ENCODE measurements at places on chromosomes 5 and 9.

DNA sequence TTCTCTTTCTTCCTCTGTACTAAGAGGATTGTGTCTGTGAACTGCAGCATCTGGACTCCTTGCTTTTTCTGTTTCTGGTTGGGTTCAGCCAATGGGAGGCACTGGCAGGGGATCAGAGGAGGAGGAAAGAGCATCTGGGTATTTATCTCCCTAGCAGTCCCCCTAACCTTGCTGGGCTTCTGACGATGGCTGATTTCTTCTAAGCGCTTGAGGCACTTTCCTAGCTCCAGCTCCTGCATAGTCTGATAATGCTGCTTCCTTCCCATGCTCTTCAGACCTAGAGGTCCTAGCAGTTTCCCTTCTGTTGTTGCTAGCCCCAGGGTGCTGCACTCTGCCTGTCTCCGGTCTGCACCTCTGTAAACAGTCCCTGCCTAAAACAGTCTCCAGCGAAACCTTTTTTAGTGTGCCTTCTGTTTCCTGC, 225.1 kb downstream of the PDZD2 start:
- DNase-seq = no peak

GRCh38 chr9:81986051-81986450, 2.5 kb upstream of the SPATA31D1 start:
- no peak for DNase-seq

GRCh38 chr9:12271421-12271891, 421.7 kb upstream of the TYRP1 start:
- DNase-seq = no peak

- no peak for DNase-seq
These were observed 317.0 kb downstream of the RASEF start for GRCh38 chr9:82745919-82746318.

DNA sequence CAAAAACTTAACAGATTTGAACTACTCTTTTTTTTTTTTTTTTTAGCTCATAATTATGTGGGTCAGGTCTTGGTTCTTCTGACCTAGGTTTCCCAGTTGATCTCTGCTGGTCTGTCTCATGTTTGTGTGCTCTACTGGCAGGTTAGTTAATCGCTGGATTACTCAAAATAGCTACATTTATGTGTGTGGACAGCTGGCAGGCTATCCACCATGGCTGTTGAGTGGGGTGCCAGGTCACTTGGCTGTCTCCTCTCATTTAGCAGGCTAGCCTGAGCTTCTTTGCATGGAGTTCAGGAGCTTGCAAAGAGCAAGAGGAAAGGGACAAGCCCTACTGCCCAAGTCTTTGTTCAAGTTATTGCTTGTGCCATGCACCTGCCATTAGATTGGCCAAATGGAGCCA, 9.3 kb downstream of the ADCY2 start:
- DNase-seq = no peak

GRCh38 chr9:136741883-136742571, 713 bp downstream of the LCN10 start:
- no peak for DNase-seq

- DNase-seq = peak; percentile 27
These were observed 182.6 kb downstream of the BNC2 start for GRCh38 chr9:16687678-16688369.

GRCh38 chr9:29969408-29969807, 2396.1 kb upstream of the C9orf72 start:
- DNase-seq = no peak

DNA sequence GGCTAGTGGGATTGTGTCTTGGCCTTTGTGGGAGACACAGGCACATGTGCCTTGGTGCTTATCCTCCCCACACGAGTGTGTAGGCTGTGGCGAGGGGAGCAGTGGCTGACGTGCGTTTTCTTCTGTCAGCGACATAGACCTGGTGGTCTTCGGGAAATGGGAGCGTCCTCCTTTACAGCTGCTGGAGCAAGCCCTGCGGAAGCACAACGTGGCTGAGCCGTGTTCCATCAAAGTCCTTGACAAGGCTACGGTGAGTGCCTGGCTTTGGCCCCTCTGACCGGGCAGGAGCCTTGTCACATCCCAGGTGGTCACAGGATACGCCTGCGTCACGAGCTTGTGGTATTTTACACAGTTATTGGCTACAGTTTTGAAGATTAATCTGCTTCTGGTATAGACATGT, 26.4 kb downstream of the TENT4A start:
- no peak for DNase-seq

DNA sequence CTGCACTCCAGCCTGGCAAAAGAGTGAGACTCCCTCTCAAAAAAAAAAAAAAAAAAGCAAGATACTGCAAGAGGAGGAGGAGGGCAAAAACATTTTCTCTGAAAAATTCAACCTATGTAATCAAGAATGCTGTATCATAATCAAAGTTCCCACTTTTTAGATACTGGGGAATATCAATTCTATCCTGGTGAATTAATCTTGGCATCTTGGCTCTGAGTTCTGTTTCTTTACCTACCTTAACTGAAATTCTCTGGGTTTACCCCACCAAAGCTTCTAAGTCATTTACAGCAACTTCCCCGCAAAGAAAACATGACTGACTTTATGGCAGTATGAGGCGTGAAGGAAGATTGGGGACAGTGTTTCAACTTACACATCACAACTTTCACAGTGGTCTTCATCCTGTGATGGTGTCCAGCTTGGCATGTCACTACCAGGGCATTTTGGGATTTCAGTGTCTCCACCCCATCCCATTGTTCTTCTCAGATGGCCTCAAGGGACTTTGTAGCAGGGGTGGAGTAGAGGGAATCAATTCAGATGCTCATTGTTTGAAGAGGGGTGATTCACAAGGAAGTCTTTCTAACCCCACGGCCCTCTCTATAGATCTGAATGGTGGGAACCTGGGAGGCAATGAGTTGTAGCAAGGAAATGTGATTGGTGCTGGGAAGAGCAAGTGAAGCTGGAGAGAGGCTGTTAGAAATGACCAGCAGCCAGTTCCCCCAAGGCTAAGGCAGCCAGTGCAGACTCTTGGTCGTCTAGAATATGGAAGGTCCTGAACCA, 130.5 kb downstream of the SCAMP1 start:
- no peak for DNase-seq

DNA sequence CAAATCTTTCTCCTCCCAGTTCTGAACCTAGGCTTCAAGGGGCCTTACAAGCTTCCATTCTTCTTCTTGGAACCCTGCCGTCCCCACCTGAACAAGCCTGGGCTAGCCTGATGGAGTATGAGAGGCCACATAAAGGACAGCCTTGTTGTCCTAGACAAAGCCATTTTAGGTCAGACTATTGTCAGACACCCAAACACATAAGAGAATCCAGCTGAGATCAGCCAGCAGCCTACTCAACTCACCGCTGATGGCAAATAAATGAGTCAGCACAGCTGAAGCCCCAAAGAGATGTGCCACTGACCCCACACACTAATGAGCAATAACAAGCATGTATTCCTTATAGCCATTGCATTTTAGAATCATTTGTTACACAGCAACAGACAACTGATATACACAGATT, 33.8 kb downstream of the SVEP1 start:
- DNase-seq = no peak

DNA sequence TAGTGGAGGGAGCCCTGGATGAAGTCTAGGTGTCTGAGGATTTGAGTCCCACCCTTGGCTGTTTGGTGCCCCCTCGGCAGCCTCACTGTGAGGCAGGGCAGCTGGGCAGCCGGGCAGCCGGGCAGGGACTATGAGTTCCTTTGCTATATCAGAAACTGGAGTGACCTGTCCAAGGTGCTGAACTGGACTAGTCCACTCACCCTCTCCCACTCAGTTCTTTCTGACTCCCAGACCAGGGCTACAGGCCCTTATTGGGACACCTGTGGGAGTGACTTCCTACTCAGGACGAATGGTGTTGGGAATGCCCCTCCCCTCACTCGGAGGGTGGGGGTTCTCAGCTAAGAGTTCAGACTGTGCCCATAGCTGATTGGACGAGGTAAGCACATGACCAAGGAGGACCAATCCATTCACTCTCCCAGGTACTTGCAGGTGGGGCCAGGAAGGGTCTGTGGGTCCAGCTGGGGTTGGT, 34.1 kb upstream of the RAPGEF1 start:
- DNase-seq = peak; percentile 54

- DNase-seq = peak; percentile 97
These were observed 43.6 kb downstream of the ROPN1L start for GRCh38 chr5:10485142-10485795.

GRCh38 chr9:127154390-127155191, 32.2 kb upstream of the ANGPTL2 start:
- peak; percentile 72 for DNase-seq

DNA sequence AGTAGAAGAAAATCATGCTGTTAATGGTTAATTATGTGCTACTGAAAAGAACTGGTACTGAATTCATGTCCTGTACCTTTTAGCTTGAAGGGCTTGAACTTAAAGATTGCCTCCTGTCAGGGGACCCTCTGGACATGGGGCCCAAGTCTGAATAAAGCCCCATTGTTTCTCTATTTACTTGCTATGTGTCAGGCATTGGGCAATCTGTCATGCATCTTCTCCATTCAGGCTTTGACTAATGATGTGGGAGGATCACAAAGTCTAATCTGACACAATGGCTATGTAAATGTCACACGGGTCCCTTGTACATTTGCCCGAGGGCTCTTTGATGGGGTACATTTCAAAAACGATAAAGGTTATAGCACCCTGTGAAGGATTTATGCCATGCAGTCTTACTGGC, 64.0 kb upstream of the TUSC1 start:
- DNase-seq = no peak

DNA sequence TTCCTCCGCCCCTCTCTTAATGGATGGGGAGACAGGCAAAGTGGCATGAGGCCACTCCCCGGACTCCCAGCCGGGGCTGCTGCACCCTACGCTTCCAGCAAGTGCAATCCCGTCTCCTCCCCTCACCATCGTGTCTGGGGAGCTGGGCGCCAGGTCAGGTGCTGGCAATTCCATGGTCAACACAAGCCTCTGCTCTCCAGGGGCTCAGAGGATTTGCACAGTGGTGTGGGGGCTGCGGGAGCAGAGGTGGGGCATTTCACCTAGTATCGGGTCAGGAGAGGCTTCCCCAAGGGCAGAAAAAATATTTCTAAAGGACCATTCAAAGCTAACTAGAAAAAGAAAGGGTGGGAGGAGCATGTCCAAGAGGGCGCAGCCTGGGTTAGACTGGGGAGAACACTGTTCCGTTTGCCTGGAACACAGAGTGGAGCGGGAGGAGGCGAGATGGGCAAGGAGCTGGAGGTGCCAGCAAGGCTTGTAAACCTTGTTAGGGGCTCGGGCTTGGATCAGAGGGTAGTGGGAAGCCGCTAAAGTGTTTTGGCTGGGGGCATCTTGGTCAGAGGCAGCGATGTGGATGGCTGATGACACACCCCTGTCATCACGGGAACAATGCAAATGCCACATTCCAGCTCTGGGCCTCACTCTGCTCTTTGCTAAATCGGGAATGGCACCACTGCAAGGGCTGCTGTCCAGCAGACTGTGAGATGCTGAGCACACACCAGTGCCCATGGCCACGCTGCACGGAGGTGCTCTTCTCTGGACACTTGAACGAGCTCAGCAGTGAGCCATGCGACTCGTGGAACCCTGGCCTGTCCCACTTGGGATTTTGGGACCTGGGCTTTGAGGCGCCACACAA, 191.7 kb downstream of the CDK5RAP2 start:
- DNase-seq = no peak

- no peak for DNase-seq
These were observed 159.5 kb upstream of the SLC28A3 start for GRCh38 chr9:84499969-84500582.

GRCh38 chr9:98603821-98604383, 104.8 kb downstream of the GABBR2 start:
- peak; percentile 26 for DNase-seq

DNA sequence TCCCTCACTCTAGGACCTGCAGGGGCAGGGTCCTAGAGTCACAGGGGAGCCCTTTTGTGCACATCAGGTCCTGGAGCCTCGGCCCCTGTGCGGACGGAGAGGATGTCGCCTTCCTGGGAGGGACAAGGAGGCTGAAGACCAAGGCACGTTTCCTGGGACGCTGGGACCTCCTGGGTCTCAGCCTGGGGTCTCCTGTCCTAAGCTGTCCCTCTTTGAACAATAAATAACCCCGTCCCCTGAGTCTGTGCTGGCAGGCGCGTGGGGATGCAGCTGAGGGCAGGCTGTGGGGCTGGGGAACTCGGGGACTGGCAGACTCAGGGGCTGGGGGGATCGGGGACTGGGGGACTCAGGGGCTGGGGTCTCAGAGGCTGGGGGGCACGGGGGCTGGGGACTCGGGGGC, 31.1 kb downstream of the PAEP start:
- DNase-seq = no peak

DNA sequence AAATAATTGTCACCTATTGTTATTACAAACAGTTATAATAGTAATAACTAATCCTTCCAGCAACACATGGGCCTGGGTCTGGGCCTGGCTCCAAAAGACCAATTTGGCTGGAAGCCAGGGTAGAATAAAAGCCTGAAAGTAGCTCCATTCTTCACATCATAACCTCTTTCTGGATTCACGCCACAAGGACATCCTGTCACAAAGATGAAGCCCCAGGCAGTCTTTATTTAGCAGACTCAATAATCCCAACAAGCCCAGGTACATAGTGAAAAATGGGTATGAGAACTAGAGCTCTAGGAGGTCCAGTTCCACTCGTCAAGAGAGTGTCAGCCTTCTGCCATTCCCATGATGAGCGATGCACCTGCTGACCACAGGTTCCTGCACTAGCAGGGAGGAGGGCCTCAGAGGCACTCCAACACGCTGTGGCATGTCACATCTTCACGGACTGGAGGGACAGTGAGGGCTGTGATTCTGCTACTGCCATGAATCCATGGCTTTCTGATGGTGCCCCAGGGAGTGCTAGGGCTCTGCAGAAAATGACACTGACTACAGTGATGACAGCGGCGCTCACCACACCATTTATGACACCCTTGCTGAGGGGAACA, 124.9 kb downstream of the SPOCK1 start:
- no peak for DNase-seq

- no peak for DNase-seq
These were observed 168.5 kb downstream of the CPLANE1 start for GRCh38 chr5:37080697-37081096.

DNA sequence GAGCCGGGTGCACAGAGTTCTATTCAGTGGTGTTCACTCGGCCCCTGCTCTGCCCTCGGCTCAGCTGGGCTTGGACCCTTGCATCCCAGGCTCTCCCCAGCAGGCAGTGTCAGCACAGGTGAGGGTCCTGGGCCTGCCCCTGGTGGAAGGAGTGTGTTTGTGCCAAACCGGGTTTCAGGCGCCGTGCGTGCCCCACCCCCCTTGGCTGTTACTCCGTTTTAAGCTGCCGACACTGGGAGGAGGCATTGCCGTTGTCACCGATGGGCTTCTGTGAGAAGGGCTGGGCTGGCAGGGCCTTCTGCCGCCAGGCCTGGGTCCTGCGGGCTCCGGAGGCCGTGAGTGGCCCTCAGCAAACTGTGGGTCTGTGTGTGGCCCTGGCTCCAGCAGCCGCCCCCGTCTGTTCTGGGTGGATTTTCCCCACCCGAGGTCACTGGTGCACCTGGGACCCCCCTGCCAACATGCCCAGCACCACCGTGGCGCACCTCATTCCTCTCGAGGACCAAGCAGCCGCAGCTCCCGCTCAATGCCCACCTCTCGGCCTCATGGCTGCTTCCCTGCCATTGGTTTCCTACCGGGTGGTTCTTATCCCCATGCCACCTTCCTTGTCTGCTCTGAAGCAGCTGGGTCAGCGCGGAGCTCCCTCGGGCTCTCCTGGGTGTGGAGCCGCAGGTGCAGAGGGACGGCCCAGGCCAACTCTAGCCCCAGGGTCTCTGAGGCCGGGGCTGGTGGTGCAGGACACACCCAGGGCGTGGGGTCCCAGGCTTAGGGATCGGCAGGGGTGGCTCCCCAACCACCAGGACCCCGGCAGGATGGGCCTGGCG, 44.3 kb upstream of the EXOC3 start:
- no peak for DNase-seq

Measured in iris pigment epithelial cell (primary cell).